Iris pigment epithelial cell (primary cell): ENCODE measurements at places on chromosomes 4 and X.

DNA sequence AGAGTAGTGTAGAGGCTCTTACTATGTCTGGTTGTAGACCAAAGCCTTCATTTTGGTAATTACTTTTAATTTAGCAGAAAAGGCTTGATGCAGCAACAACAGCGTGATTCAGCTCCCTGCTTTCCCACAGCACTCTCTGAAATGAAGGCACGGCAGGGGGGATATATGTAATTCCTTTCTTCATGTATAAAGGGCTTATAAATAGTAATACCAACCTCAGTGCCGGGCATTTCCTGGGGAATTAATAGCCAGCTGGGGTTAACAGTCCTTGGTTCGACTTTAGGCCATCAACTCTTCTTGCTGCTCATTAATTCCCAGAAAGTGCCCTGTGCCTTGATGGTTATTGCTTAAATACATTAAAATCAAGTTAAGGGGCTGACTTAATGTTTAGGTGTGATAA lies 669.0 kb downstream of the ZNF674 start:
- DNase-seq: no peak

GRCh38 chr4:158169931-158170690 lies 2.7 kb downstream of the GASK1B start:
- DNase-seq: no peak

DNA sequence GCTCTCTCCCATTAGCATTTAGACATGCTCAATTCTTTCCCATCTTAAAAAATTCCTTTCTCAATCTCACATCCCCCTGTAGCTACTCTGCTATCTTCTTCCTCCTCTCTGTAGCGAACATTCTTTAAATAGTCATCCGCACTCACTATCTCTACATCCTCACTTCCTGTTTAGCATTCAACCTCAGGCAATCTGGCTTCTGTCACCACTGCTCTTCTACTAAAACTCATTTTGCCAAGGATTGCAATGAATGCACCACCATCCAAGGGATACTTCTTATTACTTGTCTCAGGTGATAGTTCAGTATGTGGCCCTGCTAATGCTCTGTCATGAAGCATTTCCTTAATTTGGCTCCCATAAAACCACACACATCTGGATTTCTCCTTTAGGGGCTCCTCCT lies 10.9 kb upstream of the TET2 start:
- peak; percentile 17 for DNase-seq

DNA sequence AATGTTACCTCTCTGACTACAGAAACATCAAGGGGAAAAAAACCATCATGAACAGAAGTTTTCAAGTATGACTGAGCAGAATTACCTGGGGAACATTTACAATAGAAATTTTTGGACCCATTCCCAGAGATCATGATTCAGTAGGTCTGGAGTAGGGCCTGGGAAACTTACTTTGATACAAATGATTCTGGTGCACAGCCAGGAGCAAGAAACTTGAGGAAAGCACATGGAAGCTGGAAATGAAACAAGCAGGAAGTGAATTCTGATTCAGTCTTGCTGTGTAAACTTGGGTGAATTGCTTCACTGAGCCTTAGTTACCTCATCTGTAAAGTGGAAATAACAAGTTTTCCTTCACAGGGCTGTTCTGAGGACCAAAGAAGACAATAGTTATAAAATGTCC lies 192.5 kb upstream of the TAPT1 start:
- DNase-seq: peak; percentile 74

- peak; percentile 2 for DNase-seq
Observed at GRCh38 chr4:42331914-42332368, 65.3 kb upstream of the SHISA3 start.

GRCh38 chr4:108611365-108611764 lies 9.0 kb upstream of the RPL34 start:
- peak; percentile 18 for DNase-seq

DNA sequence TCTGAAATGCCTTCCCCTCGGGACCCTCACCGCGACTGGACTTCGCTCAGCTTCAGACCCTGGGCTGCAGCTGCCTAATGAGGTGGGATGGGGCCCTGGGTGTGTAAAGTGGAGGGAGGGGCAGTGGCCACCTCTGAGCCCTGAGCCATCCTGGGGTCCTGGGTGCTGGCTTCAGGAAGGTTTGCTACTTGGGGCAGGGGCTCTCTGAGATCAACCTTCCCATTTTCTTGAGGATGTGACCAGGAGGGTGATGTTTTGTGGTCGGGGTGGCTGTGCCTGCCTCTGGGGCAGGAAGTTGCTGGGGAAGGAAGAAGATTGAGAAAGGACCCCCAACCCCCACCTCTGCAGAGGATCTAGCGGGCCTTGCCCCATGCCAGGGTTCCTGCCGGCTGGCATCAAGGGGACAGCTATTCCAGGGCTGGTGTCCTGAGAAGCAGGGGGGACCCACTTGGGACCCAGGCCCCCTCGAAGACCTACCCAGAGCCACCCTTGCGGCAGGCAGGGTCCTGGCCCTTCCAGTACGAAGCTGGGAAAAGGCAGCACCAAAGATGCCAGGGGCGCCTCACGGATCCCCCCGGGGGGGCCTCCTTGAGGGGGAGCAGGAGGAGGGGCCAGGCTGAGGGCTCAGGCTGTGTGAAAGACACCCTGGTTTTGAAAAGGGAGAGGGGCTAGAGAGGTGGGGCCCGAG lies 6.5 kb downstream of the SH3BP2 start:
- DNase-seq: no peak

- DNase-seq: peak; percentile 66
Observed at GRCh38 chr4:112109360-112110058, 35.7 kb upstream of the FAM241A start.

DNA sequence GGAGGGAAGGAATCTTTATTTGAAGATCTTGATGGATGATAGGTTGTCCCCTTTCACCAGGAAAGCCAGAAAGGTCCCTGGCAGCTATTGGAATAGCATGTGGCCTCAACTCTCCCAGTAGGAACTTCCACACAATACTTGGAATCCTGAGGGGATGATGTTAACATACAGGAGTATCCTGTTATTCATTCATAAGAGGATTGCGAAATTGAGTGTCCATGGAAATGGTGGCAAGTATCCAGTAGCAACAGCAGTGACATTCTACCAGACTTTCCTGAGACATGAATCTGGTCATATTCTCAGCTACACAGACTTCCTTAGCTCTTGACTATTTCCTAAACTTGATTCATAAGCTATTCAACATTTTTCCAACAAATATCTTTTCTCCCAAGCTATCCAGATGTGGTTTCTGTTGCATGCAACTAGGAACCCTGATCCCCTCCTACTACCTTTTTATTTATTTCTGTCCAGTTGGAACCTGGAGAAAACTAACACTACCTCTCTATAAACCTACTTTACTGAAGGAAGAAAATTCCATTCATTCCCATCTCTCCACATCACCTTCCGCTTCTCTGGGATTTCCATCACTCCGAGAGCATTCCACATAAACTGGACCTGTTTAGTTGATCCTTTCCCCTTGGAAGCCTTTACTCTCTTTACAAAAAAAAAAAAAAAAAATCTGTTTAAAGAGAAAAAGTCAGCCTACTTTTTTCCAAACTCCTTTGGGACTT lies 101.8 kb downstream of the ANXA5 start:
- DNase-seq: peak; percentile 28

DNA sequence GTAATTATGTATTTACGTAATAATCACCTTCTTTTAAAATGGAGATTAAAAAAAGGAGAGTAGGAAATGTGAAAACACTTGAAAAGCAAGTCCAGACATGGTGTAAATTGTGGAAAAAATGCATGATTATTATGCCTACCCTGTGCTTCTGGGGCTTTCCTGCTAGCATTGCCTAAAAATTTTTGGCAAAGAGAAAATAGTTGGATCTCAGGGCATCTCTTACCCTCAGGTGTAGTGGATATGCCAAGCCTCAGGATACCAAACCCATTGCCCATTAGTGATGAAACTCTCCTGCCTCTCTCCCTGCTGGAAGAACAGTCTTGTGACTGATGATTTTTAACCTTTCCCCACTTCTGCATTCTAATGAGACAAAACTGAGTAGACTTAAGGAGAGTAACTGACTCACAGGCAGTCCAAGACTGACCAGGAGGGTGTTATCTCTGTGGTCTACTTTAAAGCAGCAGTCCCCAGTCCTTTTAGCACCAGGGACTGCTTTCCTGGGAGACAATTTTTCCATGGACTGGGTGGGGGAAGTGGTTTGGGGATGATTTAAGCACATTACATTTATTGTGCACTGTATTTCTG lies 174.6 kb downstream of the ZNF330 start:
- peak; percentile 60 for DNase-seq

DNA sequence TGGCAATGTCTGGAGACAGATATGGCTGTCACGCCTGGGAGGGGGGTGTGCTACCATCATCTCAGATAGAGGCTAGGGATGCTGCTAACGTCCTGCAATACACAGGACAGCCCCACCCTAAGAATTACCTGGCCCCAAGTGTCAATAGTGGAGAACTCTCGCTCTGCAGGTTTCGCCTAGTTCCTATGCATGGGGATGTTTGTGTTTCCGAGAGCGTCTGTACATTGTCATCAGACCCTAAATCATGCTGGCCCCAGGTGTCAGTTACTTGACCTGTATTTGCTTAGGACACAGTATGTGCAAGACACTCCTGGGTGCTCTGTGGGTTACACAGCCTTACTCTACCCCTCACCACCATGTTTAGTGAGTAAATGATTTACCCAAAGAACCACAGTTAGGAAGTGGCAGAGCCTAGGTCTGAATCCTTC lies 90.8 kb downstream of the AFF1 start:
- no peak for DNase-seq

GRCh38 chr4:26576231-26576739 lies 7.6 kb upstream of the TBC1D19 start:
- peak; percentile 78 for DNase-seq

GRCh38 chr4:54737421-54737820 lies 79.7 kb downstream of the KIT start:
- no peak for DNase-seq

- no peak for DNase-seq
Observed at GRCh38 chrX:124413244-124413643, 66.9 kb downstream of the SH2D1A start.

DNA sequence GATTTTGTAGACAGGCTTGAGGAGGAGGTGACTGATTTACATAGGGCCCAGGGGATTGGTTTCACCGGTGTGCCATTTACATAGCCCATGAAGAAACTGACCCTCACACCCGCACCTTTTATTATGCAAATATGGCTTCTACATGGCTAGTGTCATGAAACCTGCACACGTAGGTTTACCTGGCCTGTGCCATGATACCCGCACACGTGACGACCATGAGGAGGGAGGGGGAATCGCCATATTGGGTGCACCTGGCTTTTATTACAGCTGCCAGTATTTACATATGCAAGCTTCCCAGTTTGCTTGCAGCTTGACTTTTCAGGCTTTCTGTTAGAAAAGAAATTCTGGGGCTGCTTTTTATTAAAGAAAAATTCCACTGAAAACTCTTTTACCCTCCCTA lies 359.7 kb downstream of the ADAM29 start:
- no peak for DNase-seq

- DNase-seq: no peak
Observed at GRCh38 chr4:41267997-41268396, 11.3 kb downstream of the UCHL1 start.

GRCh38 chr4:103996637-103997036 lies 276.9 kb upstream of the TACR3 start:
- peak; percentile 94 for DNase-seq

GRCh38 chrX:69321006-69321655 lies 155.9 kb upstream of the PJA1 start:
- no peak for DNase-seq

- DNase-seq: no peak
Observed at GRCh38 chr4:134028421-134028820, 173.2 kb downstream of the PABPC4L start.

DNA sequence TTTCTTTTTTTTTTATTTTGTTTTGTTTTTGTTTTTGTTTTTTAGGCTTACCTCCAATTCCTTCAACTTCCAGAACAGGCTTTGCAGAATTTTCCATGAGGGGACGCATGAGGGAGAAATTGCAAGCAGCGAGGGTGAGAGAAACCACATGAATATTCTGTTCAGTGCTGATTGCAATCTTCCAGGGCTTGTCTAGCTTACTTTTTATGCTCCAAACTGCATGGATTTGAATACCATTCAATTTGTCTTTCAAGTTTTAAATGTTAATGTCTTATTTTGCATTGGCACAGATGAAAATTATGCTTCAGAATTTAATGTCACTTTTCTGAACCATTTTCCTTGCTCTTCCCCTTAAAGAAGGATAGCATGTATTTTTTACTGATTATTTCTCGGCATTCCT lies 32.7 kb downstream of the CC2D2A start:
- no peak for DNase-seq

DNA sequence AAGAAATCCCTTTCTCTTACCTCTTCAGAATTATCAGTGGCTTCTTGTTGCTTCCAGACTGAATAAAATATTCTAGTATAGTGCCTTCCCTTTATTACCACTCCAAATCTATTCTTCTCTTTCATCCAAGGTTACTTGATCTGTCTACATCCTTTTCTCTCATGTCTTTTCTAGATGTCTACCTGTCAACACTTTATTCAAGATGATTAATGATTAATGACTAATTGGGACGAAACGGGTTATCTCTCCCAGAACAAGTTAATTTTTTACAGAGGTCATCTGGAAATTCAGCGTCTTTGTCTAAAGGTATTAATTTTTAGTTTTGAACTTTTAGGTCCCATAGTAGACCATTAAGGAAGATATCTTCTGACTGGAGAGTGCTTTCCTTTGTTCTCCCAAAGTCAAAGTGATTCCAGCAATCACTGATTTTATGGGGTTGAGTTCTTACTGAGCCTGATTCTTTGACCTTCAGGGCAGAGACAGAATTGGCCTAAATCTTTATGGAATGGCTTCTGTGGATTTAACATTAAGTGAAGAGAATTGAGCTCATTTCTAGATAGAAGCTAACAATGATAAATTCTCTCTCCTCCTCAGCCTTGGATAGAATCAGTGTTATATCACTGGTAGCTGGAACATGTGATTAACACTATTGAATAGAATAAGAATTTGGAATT lies 335.4 kb upstream of the TEX13C start:
- no peak for DNase-seq

DNA sequence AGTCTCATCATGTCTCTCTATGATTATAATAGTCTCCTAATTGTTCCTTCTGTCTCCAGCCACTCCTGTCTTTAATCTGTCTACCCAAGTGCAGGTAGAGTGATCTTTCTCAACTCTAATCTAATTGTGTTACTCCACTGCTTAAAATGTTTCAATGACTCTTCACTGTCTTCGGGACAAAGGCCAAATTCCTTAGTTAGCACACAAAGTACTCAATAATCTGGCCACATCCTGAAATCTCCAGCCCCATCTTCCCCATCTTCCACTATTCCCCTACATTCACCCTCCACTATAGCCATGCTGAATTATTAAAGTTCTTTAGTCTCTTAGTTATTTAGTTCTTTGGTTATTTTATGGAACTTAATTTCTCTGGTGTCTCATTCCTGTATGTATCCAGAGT lies 353.3 kb downstream of the OPHN1 start:
- no peak for DNase-seq

GRCh38 chrX:20300822-20301221 lies 34.1 kb upstream of the RPS6KA3 start:
- no peak for DNase-seq

DNA sequence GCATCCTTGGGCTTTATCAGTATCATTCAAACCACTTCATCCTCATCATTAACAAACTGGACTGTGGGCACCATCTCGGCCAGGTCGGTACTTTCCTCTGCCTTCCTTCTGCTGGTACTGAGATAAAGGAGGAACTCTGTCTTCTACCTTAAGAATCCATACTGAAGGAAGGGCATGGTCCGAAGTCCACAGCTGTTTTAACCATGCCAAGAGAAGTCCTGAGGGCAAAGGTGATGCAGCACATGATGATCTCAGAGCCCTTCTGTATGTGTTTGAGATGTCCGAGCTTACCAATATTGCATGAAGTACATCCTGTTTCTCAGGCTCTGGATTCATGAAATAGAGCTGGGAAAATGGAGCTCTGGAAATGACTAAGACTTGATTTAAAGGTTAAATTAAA lies 125.5 kb upstream of the STS start:
- no peak for DNase-seq

GRCh38 chr4:132557660-132558059 lies 591.4 kb upstream of the PCDH10 start:
- no peak for DNase-seq
